ENCODE measurements at places on chromosomes 11 and 22.

- no peak for DNase-seq
Measured at GRCh38 chr11:10902301-10903063, 44.6 kb upstream of the ZBED5 start.

DNA sequence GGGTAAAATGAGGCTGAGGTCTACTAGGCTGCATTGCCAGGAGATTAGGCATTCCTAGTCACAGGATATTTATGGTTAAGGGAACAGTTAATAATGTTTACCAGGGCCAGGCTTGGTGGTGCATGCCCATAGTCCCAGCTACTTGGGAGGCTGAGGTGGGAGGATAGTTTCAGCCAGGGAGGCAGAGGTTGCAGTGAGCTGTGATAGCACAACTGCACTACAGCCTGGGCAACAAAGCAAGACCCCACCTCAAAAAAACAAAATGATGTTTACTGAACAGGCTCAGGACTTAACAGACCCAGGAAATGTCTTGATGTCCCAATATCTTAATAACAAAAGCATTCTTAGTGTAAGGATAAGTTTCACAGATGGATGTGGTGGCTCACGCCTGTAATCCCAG lies 2.8 kb upstream of the MRPL16 start:
- no peak for DNase-seq

DNA sequence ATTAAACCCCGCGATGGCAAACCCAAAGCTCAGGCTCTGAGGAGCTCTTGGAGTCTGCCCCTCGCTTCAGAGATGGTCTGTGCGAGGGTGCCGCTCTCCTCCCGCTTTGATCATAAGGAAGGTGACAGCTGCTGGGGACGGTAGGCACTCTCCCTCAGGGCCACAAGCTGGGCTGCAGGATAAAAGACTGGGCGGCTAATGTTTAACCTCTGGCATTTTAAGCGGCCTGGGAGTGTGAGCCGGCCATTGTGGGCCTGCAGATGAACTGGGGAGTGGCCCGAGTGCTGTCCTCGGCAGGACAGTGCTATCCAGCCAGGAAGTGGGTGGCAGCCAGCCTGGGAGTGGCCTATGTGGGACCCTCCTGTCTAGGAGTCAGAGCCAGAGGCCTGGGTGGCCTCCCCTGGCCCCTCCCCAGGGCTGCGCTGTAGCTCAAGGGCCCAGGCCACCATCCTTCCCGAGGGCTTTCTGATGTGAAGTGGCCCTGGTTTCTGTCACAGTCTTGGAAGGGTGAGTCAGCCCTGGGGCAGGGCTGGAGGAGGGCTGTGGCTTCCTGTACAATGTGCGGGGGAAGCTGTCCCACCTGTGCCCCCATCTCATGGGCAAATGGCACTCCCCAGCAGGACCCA lies 58.7 kb upstream of the PRODH start:
- no peak for DNase-seq

- DNase-seq: no peak
Measured at GRCh38 chr11:47887910-47888569, 39.9 kb upstream of the NUP160 start.

DNA sequence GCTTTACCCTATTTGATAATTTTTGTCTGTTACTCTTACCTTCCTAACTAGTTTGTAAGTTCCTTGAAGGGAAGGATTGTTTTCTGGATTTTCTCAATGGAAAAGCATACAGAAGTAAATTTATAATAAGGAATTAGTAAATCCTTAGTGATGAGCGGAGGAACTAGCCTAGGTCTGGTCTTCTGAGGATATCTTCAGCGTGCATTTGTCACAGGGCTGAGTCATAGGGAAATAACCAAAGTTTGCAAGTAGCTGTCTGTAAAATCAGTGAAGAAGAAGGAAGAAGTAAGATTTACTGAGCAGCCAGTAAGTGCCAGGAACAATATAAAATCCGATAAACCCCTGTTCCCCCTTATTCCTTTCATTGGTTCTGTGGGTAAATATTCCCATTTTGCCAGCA lies 162.7 kb upstream of the SORL1-AS1 start:
- no peak for DNase-seq

DNA sequence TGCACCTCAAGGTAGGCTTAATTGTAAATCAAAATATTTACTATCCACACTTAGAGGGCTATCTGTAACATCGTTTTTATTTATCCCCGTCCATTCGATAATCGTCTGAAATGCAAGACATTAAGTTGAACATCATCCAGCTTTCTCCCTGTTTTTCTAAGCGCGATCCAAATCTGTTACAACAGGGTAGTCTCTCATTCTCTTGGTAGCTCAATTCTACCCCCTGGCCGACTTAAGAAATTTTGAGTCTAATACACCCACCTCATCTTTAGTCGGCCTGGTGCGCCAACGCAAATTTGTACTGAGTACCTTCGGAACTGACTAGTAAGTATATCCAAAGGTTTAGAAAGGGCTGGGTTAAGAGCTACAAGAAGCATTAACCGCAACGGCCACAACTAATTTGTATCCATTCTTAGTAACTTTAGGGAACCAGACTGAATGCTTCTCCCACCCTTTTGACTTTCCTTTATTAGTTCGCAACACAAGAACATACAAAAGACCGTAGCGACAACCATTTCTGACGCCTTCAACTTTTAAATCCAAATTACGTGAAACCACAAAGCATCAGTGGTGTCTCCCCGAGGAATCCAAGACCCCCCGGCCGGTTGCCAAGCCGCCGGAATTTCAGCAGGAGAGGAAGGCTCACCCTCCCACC lies 1.0 kb upstream of the ZNF143 start:
- no peak for DNase-seq

DNA sequence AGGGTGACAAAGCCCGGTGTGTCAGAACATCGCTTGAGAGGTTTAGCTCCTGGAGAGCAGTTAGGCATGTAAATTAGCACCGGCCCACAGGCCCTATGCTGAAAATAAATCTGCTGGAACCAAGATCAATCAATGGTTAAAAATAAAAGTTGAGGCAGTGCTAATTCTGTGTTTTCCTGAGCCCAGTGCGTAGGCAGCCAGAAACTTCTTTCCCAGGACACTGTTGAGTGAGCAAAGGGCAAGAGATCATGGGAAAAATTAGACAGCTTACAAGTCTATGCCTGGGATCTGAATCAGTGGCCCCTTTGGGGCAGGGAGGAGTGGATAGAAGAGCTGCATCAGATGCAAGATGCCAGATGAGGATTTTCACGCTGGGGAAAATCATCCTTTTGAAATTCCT lies 539.2 kb downstream of the BUD13 start:
- DNase-seq: no peak

DNA sequence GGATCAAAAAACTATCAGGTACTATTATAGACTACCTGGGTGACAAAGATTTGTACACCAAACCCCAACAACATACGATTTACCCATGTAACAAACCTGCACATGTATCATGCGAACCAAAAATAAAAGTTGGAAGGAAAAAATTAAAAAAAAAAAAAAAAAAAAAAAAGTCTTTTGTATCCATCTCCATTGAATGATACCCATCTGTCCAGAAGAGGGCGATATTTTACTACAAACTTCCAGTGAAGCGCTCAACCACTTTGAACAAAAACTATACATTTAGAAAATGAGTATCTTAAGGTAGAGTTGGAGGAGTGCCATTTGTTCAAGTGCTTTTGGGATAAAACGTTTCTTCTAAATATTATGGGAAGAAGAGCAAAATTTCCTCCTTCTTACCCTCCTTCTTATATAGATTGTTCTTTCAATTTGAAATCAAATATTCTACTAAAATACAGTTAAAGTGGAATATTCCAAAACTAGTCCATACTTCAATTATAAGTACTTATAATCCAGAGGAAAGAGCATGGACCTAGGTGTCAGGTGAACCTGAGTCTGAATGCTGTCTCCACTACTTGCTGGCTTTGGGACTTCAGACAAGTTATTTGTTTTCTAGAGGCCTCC lies 23.3 kb downstream of the ARL14EP start:
- no peak for DNase-seq

- no peak for DNase-seq
Measured at GRCh38 chr11:45993531-45994001, 71.1 kb downstream of the LARGE2 start.

DNA sequence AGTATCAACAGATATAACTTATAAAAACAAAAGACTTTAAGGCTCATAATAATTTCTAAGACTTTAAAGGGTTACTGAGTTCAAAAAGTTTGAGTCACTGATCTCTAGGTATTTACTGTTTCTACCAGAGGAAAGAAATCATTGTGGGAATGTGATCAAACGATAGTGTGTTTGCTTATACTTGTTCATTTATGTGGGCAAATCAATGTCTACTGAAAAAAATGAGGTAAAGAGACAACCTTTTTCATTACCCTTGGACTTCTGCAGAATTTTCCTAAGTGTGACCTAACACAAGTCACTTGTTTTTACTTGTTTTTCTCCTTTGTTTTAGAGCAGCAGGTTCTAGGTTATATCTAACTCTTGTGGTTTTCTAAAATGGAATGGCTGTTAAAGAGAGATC lies 65.4 kb downstream of the PRR5L start:
- DNase-seq: no peak

DNA sequence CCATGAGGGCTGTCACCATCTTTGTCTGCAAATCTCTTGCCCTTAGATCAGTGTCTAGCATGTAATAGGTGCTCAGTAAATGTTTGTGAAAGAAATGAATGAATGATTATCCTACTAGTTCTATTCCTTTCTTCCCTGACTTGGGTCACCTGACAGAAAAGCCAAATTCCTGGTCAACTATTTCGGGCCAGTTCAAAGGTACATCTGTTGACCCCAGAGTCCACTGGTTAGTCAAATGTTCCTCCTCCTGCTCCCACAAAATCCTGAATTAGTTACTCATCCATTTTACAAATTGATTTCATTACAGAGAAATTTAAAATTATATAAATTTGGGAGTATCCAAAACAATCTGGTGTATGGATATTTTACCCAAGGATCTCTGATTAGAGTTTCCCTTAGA lies 124.7 kb upstream of the NAV2 start:
- no peak for DNase-seq

- no peak for DNase-seq
Measured at GRCh38 chr11:71356280-71356876, 91.8 kb downstream of the DHCR7 start.

DNA sequence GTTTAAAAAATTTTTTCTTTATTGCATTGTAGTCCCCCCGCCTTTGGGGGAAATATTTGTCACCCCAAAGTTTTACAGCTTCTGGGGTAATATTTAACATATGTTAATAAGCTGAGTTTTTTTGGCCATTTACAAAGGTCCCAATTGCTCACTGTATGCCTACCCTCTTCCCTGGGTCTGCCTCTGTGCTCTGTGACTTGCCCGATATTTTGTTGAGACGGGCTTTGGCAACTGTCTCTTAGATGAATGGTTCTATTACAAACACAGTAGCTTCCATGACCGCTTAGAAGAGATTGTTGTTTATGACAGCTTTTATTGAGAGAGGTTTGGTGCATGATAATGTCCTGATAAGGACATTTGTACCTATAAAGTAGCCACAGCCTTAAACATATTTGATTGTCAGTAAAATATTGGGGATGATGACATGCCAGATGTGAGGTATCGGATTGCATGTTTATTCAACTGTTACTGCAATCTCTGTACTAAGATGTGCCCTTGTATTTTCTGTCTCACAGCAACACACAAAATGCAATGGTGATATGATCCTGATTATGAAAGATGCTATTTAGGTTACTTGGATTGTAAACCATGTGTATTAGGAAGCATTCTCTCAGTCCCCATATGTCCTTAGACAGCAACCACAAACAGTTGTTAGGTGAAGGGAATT lies 103.1 kb downstream of the TEAD1 start:
- DNase-seq: no peak

GRCh38 chr11:10526974-10527918 lies 13.7 kb downstream of the RNF141 start:
- no peak for DNase-seq

DNA sequence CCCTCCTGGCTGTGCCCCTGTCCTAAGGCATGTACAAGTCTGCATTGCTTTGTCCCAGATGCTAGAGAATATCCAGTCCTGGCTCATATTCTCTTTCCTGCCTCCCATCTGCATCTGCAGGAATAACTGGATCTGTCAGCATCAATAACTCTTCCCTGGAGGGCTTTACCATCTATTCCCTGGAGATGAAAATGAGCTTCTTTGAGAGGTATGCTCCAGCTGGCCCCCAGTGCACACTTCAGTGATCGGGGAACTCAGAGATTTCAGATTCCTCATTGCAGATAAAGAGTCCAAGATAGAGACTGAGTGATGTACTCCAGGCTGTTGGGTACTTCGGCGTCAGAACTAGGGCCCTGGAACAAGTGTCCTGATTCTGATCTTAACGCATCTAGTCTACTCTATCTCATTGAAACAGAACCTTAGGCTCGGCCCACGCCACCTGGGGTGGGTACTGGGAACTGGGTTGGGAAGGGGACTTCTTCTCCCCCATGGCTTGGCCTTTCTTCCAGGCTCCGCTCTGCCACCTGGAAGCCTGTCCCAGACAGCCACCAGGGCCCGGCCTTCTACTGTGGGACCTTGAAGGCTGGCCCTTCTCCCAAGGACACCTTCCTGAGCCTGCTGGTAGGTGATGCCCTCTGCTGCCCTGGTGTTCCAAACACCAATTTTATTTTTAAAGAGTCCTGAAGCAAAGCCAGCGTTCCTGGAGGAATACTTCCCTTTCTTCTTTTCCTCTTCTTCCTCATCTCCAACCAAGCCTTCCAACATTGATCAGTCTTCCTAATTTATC lies 17.8 kb upstream of the GLB1L2 start:
- DNase-seq: no peak

GRCh38 chr11:64472593-64473455 lies 113.9 kb downstream of the RPS6KA4 start:
- no peak for DNase-seq

- no peak for DNase-seq
Measured at GRCh38 chr11:20668844-20669819, at the start of gene NELL1. NELL1 (plus strand) TSS chr11:20669586.

- DNase-seq: no peak
Measured at GRCh38 chr11:3215346-3216026, 3.1 kb downstream of the MRGPRG start.

- no peak for DNase-seq
Measured at GRCh38 chr11:86292912-86293616, 9.0 kb upstream of the HIKESHI start.

DNA sequence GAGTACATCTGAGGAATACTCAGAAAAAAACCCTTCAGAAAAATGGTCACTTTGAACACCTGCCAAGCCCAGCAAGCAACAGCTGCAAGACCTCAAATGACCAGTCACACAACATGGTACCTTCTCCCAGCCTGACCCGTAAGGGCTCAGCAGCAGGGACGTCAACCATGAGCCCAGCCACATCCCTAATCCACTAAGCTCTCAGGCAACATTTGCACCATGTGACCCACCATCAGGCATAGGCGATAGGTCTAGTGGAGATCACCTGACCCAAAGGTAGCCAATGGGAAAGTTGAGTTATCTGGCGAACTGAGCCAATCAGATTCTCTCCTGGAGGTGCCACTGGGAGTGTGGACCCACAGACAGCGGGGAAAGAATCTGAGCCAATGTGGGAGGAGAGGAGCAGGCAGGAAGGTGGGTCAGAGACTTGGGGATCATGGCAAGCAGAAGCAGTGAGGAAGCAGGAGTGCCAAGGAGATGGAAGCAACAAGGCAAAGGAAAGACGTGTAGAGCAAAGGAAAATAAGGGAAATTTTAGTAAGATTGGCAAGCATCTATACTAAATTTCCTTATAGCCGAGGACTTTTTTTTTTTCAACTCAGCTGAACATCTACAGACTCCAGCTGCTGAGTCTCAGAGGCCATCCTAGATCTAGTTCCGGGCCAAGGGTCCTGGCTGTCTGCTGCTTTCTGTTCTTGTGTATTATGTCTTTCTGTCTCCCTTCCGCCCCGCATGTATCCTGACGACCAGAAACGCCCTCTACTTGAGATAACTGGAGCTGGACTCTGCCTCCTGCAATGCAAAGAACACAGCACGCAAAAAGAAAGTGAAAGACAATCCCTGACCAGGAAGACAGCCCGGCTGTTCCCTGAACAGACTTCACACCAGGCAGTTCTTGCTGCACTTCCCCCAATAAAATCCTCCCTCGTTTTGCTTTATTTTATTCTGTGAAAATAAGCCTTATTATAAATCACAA lies 11.0 kb upstream of the PLAAT2 start:
- DNase-seq: no peak
